Nephron progenitor cell (in vitro differentiated cells): ENCODE measurements at places on chromosomes 12 and 14.
A peak's percentile ranks its signal among the peaks of the same experiment; 100 is the strongest.

- DNase-seq, result no peak
Observed at GRCh38 chr14:60925286-60925685, 55.6 kb downstream of the TRMT5 start.

DNA sequence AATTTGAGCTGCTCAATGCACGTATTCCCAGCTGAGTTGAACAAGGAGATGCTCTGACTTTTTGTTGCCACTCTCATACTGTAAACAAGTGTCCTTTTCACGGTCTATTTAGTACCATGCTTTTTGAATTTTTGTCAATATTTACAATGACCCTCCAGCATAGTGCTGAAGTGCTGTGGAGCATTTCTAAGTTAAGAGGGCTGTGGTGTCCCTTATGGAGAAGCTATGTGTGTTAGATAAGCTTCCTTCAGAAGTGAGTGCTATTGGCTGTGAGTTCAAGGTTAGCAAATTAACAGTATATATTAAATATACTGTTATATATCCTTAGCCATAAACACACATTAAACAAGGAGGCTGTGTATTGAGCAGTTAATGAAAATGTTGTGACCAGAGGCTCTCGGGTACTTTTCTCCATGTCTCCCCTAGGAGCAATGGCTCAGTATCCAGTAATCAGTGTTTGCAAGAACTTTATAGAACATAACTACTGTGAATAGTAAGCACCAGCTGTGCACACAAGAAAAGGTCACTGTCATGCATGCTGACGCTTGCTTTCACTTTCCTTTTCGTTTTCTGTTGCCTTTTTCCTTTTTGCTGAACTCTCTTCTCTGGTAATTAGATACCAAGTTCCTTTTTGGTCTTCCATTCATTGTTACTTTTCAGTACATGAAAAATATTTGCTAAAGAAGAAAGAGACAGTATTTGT lies 187.2 kb upstream of the NEDD1 start:
- DNase-seq, result no peak

DNA sequence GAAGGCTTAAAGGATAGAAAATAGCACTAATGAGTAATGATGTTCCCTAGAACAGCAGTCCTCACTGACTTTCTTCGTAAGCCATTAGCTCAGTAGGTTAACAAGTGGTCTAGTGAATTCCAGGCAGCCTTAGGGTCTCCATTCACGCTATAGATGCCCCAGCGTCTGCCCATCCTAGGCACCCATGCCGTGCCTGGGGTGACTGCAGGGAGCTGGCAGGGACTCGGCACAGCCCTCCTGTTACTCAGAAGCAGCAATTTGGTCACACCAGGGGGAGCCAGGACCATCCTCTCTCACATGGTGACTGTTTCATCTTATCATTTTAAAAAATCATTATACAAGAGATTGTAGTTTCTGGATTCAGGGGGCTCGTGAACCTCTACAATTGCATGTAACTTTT lies 66.0 kb upstream of the TRAF3 start:
- no peak for DNase-seq

DNA sequence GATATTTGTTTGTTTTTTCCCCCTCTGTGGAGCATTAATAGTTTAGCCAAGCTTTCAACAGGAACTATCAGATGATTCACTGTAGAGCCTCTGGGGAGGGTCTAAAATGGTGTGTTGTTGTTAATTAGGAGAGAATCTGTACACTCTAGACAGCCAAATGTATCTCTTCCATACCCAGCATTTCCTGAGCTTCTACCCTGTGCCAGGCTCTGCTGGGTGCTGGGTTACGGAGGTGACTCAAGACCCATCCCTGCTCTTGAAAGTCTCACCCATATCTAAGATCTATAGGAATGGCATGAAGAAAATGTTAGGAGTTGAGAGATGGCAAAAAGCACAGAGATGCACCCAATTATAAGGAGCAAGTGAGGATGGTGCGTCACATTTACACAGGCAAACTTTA lies 245.8 kb downstream of the C12orf75 start:
- DNase-seq, result no peak

DNA sequence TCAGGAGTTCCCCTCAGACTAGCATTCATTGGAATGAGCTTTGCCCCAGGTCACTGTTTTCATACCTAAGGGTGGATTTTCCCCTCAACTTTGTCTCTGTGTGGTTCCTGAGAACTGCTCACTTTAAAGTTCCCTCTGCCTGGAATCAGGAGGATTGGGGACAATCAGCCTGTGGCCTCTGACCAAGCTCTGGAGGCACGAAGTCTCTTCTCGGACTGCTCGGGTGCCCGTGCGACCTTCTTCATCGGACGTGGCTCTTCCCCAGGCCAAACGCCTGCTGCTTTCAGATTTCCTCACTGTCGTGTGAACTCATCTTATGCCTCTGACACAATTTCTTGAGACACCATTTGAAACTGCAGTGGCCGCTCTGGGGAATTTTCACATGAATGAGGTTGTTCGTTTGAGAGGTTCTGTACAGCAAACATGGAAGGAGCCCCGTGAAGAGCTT lies 153.7 kb upstream of the PZP start:
- DNase-seq, result no peak

DNA sequence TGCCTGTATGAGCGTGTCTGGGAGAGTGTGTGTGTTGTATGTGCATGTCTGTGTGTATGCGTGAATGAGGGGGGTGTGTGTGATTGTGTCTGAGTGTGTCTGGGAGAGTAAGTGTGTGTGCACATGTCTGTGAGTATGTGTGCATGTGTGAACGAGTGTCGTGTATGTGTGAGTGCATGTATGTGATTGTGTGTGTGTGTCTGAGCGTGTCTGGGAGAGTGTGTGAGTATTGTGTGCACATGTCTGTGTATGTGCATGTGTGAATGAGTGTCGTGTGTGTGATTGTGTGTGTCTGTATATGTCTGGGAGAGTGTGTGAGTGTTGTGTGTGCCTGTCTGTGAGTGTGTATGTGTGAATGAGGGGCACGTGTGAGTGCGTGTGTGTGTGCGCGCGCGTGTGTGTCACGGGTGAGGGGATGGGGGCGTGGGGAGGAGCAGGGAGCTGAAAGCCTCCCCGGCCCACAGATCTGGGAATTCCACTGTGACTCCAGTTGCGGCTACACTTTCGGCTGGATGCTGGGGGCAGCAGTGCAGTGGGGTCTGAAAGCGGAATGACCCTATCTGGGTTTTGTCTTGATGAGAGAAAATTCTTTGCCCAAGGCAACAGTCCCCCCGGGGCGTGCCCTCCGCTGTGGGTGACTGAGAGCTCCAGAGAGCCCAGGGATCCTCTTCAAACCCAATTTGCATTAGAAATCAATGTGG lies 138.1 kb upstream of the MED13L start:
- peak; percentile 14 for DNase-seq

DNA sequence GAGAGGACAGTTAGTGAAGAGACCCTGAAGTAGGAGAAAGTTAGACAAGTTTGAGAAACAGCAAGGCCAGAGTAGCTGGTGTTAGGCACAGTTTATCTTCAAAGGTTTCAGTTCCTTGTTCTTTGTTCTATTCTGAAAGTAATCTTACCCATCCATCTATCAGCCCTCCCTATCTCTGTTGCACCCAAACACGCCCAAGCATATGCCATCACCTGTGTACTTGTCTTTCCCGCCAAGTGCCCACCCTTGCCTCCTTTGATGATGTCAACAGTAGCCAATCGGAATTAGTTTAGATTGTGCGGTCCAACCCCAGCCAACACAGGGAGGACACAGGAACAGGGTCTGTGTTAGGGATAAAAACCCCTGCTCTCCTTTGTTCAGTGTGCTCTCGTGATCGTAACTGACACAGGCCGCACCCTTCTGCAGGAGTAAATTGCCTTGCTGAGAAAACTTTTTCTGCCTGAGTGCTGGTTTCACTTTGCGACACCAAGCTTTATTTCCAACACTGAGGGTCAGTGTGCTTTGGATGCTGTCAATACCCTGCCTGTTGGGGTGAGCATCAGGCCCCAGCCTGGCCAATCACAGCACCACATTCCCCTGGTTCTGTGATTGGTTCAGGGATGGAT lies 4.7 kb upstream of the TMEM229B start:
- DNase-seq, result no peak

DNA sequence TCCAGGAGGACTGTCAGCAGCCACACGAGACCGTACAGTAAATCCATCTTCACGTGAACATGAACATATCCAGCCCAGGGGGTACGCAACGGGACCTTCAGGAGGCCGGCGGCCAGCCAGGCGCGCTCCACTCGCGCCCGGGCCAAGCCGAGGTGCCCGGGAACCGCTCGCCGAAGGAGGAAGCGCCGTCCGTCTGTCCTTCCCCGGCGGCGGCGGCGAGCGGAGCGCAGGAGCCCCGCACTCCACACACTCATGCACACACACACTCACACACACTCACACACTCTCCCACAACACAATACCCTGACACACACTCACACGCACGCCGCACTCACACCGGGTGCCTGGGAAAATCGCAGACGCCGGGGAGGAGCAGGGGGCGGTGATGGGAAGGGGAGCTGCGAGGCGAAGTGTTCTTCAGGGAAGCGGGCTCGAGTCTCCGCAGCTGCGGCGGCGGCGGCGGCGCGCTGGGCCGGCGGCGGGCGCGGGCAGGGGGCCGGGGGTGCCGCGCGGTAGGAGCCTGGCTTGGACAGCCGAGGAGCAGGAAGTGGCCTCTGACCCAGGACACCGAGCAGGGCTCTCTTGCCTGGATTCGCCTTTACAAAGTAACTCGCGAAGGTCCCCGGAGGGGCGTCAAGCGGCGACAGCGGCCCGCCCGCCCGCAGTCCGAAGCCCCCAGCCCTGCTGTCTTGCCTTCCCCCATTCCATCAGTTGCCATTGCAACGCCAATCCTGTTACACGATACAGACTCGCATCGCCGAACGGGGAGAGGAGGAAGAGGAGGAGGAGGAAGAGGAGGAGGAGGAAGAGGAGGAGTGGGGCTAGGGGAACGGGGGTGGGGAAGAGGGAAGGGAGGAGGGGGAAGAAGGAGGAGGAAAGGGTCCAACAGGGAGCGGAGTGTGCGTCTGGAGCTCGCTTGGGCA lies 601 bp downstream of the MDGA2 start:
- DNase-seq, result peak; percentile 62

- no peak for DNase-seq
Observed at GRCh38 chr12:24705216-24705615, 243.7 kb downstream of the BCAT1 start.

DNA sequence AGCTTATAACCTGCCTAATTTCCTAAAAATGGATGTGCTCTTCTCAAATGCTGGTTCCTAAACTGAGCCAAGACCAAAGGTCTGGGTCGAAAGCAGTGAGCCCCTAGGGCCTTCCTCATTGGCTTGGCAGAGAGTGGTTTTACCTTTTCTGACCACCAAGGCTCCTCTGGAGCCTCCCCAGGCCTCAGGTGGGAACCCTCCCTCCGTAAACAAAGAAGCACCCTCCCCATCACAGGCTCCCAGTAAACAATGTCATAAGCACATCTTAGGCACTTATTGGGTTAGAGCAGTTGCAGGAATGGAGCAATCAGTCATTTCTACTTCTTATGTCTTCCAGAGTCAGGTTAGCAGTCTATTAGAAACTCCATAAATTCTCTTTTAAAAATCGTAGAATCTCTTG lies 6.0 kb downstream of the CHPT1 start:
- DNase-seq, result no peak

GRCh38 chr12:113895176-113895575 lies 70.9 kb downstream of the RBM19 start:
- no peak for DNase-seq

GRCh38 chr12:101780599-101780998 lies 41.3 kb upstream of the SYCP3 start:
- no peak for DNase-seq

DNA sequence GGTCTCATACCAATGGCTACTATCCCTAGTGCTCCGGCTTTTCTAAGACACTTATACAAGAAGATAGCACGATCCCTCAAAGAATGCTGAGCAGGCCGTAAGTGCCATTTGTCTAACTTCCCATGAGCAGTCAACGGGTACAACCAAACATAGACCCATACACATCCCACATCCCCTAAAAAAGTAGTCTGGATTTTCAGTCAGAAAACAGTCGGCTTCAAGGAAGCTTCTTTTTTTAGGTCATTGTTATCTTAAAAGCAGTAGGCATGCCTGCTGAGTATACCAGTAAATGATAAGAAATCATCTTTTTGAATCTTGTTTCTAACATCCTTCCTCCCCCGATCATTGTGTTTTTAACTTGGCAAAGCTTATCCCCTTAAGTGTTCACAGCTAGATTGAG lies 19.8 kb downstream of the OSBPL8 start:
- DNase-seq, result no peak

DNA sequence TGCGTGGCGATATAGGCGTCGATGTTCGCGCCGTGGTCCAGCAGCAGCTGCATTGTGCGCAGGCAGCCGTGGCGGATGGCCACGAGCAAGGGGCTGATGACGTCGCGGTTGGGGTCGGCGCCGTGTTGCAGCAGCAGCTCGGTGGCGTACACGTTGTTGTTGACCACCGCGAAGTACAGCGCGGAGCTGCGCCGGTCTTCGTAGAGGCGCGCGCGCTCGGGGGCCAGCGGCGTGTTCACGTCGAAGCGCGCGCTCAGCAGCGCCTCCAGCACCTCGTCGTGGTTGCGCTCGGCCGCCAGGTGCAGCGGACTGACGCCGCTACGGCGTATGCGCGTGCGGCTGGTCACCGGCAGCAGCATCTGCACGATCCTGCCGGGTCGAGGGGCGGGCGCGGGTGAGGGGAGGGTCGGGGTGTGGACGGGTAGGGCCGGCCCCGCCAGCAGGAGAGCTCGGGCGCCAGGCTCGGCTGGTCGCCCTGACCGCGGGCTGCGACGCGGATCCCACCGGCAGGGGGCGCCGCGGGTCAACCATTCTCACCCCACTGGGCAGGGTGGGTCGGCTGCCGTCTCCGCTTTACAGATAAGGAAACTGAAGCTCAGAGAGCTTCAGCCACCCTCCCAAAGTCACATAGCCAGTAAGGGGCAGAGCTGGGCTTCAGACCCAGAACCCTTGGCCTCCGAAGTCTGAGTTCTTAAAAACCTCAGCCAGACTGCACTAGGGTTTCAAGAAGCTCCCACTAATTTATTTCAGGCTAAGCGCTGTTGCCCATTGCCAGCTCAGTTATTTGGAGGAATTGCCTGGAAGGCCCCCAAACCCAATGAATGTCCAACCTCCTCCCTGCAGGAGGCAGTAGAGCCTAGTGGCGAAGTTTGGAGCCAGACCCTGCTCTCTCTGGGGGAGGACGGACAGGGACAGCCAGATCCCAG lies 12.4 kb downstream of the FAM181A start:
- peak; percentile 95 for DNase-seq

GRCh38 chr12:57315681-57316080 lies 64.7 kb upstream of the STAC3 start:
- no peak for DNase-seq

DNA sequence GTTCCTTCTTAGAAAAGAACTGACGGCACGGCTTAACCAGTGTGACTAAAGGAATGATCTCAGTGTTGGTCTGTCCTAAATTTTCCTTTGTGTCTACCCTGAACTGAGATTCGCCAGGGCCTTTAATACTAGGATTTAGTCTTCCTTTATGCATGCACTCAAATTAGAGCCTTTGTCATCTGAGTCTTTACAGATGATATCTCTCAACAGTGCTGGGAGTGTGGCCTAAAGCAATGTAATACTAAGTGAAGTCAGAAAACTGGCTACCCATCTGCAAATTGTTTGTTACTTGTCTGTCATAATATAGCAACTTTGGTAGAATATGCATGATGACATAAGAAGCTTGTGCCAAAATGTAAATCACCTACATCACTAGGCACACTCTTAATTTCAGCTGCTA lies 95.4 kb downstream of the PTPRO start:
- DNase-seq, result no peak

- no peak for DNase-seq
Observed at GRCh38 chr14:48391661-48392060, 716.3 kb upstream of the MDGA2 start.
